Smooth muscle cell of the pulmonary artery (primary cell): ENCODE measurements at places on chromosomes 12 and 14. TPM values are rescaled to one million over a fixed set of nuclear protein-coding genes. Genes with fewer than 3 reads are reported as not detected.

SLC25A47 gene
- total RNA-seq = 0.07 TPM in 1 of 2 replicates, not detected in the other

PAPOLA gene
- 118 and 122 TPM in 2 replicates for total RNA-seq

LBHD2 gene
- not detected in 2 replicates for total RNA-seq

FSCB gene
- not detected in 2 replicates for total RNA-seq

EXOC3L4 gene
- total RNA-seq = 0.39 TPM in 1 of 2 replicates, not detected in the other
